NCI-H748 treated with DMSO at 0.1 percent for 48 hours (cell line): ENCODE measurements at places on chromosomes 1 and 21.
A peak's percentile ranks its signal among the peaks of the same experiment; 100 is the strongest.

- DNase-seq: no peak
These were observed 34.4 kb downstream of the MRPL39 start for GRCh38 chr21:25572861-25573310.

- DNase-seq: no peak
These were observed 22.0 kb downstream of the MAN1A2 start for GRCh38 chr1:117389284-117389683.

- no peak for DNase-seq
These were observed 374.0 kb downstream of the NEGR1 start for GRCh38 chr1:71908303-71908702.

DNA sequence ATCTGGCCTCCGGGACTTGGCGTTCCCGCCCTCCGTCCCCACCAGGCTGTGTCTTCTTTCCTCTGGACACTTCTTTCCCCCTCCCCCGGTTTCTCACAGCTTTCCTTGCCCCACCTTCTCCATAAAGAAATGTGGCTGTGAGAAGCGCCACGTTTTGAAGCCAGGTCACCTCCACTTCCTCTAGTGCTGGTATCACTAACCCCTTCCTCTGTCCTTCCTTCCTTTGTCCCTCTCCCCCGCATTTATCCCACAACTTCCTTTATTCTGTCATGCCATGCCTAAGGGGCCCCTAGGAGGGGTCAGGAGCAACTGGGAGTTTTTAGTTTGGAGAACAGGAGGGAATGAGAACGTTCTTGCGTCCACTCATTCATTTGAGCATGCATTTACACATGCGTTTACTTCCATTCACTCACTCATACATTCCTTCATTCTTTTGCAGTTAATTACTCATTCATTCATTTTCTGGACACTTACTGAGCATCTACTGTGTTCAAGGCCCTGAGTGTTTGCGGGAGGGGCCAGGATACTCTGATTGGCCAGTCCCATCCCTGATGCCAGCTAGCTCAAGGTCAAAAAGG lies 5.0 kb upstream of the ACOT11 start:
- DNase-seq: no peak

DNA sequence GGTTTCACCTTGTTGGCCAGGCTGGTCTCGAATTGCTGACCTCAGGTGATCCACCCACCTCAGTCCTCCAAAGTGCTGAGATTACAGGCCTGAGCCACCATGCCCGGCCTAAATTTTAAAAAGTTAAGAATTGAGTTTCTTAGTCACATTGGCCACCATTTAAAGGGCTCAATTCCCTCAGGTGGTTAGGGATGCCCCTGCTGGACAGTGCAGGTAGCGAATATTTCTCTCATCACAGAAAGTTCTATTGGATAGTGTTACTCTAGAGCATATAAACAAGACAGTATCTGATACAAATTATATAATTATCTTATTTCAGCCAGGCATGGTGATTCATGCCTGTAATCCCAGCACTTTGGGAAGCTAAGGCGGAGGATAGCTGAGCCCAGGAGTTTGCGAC lies 320.2 kb downstream of the ZP4 start:
- no peak for DNase-seq

GRCh38 chr1:74512170-74512915 lies at the start of gene LRRC53:
TSS of gene LRRC53 (minus strand) at chr1:74512611. CDS start at chr1:74483349, 29,262 bp downstream.
- no peak for DNase-seq

DNA sequence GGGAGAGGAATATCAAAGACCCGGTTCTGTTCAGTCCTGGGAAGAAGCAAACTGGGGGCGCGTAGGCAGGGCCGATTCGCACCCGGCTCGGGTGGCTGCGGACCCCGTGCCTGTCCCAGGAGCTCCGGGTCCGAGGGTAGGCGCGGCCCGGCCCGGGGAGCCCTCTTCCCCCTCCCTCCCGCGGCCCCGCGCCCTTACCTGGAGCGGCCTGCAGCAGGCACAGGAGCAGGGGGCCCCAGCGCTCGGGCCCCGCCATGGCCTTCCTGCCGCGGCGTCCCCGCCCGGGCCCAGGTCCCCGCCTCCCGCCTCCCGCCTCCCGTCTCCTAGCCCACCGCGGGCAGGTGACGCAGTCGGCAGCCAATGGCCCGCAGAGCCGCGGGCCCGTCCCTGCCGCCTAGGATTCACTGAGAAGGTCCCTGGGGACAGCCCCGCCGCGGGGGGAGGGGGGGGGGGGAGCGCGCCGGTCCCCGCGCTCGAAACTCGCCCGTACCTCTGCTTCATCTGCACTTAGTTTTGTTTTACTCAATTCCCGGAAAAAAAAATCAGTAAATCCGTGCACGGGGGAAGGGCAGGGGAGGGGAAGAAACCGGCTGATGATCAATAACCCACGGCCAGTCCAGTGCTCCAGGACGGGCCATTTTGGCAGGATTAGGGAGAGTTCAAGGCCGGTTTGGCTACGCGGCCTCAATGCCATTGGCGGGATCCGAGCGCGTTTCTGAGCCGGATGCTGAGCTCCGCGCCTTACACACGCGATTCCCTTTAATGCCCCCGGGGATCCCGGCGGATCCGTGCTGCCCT lies at the start of gene IFNLR1:
TSS of gene IFNLR1 (minus strand) at position 297 of the 798 bp plus-strand sequence. CDS start at position 256, 41 bp downstream.
- peak; percentile 53 for DNase-seq

DNA sequence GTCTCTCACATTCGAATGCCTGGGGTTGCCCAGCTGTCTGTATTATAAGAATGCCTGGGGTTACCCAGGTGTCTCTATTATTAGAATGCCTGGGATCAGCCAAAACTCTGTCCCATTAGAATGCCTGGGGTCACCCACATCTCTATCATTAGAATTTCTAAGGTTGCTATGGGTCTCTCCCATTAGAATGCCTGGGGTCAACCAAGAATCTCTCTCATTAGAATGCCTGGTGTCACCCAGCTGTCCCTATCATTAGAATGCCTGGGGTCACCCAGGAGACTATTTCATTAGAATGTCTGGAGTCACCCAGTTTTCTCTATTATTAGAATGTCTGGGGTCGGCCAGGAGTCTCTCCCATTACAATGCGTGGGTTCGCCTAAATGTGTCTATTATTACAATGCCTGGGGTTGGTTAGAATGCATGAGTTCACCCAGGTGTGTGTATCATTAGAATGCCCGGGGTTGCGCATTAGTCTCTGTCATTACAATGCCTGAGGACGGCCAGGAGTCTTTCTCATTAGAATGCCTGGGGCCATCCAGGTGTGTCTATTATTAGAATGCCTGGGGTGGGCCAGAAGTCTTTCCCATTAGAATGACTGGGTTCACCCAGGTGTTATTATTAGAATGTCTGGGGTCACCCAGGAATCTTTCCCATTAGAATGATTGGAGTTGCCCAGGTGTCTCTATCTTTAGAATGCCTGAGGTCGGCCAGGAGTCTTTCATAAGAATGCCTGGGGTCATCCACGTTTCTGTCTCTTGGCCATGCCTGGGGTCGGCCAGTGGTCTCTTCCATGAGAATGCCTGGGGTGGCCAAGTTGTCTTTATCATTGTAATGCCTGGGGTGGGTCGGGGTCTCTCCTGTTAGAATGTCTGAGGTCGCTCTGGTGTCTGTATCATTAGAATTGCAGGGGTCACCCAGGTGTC lies 59.6 kb downstream of the RNF187 start:
- no peak for DNase-seq

- DNase-seq: no peak
These were observed 543.4 kb downstream of the NEGR1 start for GRCh38 chr1:71738910-71739309.

DNA sequence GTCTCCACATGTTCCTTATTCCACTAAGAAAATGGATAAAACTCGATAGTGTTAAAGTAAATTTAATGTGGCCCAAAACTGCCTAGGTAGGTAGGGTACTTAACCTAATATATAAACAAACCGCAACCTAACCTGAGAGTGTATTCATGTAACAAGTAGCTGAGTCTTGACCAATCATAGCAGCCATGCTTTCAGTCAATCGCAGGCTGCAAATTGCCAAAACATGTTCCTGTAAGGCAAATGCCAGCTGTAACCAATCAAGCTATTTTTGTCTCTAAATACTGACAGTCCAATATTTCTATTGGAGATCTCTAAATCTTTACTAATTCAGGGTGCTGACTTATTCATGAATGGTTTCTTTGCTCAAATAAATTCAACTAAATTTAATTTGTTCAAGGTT lies 3.1 kb upstream of the HMGCS2 start:
- DNase-seq: no peak

DNA sequence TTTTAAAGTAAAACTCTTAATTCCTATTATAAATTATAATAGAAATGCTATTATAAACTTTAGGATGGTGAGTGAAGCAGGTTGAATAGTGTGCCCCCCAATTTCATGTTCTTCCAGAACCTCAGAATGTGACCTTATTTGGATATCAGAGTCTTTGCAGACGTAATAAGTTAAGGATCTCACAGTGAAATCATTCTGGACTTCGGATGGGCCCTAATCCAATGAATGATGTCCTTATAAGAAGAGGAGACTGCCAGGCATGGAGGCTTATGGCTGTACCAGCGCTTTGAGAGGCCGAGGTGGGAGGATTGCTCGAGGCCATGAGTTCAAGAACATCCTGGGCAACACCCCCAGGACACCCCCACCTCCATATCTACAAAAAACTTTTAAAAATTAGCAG lies 9.4 kb upstream of the MT1HL1 start:
- DNase-seq: no peak

DNA sequence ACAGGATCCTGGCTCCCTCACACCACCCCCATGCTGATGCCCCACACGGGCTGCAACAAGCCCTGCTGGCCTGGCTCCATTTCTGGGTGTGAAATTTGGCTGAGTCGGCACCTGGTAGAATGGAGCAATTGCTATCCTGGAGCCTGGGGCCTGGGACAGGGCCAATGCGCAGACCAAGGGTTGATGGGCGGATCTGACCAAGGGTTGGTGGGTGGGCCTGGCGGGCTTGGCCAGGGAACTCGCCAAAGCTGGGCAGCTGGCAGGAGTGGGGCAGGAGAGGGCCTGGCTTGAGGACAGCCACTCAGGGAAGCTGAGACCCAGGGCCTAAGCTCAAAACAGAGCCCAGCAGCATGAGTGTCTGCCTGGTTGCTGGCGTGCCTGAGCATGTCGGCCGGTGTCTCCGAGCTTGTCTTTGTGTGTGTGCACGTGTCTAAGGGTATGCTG lies 70.9 kb upstream of the POU3F1 start:
- no peak for DNase-seq

DNA sequence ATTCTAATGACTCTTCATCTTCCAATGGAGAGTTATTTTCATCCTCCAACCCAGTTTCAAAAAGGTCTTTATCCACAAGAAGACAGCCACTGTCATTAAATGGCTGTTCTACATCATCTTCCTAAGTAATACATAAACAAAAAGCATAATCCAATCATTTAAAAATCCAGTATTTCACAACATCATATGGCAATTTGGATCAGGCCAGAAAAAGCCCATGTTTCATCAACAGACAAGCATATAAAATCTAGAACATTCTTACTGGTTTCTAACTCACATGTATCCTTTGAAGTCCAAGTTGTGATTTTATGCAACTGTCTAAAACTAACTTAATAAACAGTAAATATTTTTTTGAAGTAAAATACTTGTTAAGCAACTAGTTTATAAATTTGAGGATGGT lies 6.6 kb downstream of the CLSPN start:
- DNase-seq: no peak

DNA sequence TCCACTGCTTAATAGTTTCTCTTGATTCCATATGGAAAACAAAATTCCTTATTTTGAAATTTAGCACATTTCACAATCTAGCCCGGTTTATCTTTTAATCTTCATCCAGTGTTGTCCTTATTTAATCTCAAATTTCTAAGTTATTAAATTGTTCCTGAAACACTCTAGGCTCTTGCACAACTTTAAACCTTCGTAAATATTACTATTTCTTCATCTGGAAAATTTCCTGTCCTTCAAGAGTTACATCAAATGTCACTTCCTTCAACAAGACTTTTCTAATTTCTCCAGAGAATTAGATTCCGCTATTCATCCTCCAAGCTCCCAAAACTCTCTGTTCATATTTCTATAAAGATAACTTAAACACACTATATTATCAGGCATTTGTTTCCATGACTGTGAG lies 6.5 kb downstream of the FMO5 start:
- no peak for DNase-seq

DNA sequence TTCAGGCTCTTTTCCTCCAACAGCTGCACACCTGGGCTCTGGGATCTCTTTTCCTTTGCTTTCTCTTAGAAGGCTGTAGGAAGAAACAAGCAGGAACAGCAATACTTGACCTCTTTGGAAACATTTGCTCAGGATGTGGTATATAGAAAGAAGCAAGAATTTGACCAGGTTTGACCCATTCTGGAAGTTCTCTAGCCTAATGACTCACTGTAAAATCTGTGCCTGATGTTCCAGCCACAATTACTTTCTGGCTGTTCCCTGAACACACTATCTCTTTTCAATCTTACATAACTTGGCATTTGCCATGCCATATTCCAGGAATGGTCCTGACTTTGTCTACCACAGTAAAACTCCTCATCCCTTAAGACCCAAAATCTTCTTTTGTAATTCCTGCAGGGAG lies 419.9 kb upstream of the DAB1 start:
- no peak for DNase-seq

- no peak for DNase-seq
These were observed 27.9 kb upstream of the NTPCR start for GRCh38 chr1:232922485-232922884.

DNA sequence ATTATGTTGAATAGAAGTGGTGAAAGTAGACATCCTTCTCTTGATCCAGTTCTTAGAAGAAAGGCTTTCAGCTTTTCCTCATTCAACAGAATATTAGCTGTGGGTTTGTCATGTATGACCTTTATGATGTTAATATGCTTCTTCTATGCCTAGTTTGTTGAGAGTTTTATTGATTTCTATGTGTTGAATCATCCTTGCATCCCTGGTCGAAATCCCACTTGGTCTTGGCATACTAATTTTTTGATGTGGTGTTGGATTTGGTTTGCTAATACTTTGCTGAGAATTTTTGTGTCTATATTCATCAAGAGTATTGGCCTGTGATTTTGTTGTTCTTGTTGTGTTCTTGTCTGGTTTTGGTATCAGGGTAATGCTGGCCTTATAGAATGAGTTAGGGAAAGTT lies 20.9 kb downstream of the CD55 start:
- DNase-seq: no peak
